ENCODE measurements at places on chromosomes 7 and 10.

DNA sequence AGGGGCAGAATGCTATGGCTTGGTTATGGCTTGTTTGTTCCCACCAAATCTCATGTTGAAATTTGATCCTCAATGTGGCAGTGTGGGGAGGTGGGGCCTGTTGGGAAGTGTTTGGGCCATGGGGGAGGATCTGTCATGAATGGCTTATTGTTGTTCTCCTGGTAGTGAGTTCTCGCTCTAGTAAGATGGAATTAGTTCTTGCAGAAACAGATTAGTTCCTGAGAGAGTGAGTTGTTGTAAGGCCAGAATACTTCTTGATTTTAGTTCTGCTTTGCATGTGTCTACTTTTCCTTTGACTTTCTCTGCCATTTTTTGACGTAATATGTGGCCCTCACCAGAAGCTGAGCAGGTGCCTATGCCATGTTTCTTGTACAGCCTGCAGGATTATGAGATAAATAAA is 188.2 kb downstream of the KIF20B start:
- DNase-seq = no peak

DNA sequence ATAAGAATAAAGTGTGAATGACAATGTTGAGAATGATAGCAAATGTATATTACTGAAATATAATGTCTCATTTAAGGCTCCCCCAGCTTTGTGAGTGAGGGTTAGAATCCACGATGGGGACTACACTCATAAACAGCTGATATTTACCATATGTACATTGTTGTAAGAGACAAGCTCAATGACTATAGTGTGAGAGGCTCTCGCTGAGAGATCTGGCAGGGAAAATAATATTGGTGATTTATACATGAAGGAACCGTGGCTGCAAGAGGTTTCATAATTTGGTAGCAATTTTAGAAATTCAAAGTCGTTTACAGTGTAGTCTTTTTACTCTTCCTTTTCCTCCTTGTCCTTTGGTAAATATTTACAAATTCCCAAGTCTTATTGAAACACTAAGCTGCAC is 342.2 kb upstream of the AKR1E2 start:
- DNase-seq = no peak

GRCh38 chr7:85222522-85222921 is 35.7 kb upstream of the SEMA3D start:
- no peak for DNase-seq

- DNase-seq = no peak
Measured at GRCh38 chr7:147723536-147723935, 867.0 kb upstream of the C7orf33 start.

GRCh38 chr7:90061077-90061476 is 93.2 kb upstream of the STEAP1 start:
- no peak for DNase-seq

All from large intestine (tissue), 12 donors.